Upper lobe of left lung (tissue), 6 donors: ENCODE measurements at places on chromosomes 3 and 15. TPM values are rescaled to one million over a fixed set of nuclear protein-coding genes. Genes with fewer than 3 reads are reported as not detected.

The ADAMTSL3 gene
- 9.4 TPM for total RNA-seq

The TMEM158 gene
- total RNA-seq = not detected

The GOLGA6A gene
- total RNA-seq = not detected

The TMEM207 gene
- total RNA-seq = not detected

The SQOR gene
- 74.7 TPM for total RNA-seq

The SEMA3G gene
- 19.5 TPM for total RNA-seq

The CD200R1L gene
- total RNA-seq = not detected

The SLC22A13 gene
- 0.61 TPM for total RNA-seq

The DIS3L gene
- total RNA-seq = 29.1 TPM

The ACOX2 gene
- total RNA-seq = 17.7 TPM

The RNU5B-1 gene
- 22.5 TPM for total RNA-seq

The SLC51B gene
- total RNA-seq = not detected

The CAMKV gene
- not detected for total RNA-seq

The TMEM212 gene
- total RNA-seq = 20.8 TPM

The UBA7 gene
- total RNA-seq = 72.8 TPM

The CIP2A gene
- 2.6 TPM for total RNA-seq

The AHSG gene
- total RNA-seq = 1.1 TPM

The C3orf49 gene
- not detected for total RNA-seq
